Epithelial cell of esophagus (primary cell): ENCODE measurements at places on chromosomes 12 and 14.
A peak's percentile ranks its signal among the peaks of the same experiment; 100 is the strongest.

GRCh38 chr12:54292931-54293241, 7.9 kb downstream of the NFE2 start:
- DNase-seq, result no peak

DNA sequence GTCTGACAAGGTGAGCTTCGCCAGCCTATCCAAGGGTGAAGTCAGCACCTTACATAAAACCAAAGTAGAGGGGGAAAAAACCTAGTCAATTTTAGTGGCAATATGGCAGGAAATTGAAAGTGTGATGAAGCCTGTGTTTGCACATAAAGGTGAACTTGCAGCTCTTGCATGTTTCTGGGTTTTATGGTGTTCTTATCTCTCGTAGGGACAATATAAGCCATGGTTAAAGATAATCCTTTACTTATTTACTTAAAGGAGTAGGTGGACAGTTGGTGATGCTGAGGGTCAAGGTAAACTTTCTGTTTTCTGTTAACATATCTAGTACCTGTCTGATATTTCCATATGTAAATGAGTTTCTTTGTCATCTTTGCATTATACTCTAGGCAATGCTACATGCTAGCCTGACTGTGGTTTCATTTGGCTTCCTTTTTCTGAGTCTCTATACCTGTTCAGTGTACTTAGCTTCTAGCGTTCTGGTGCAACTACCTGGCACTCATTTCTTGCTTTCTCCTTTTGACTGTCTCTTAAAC, 32.8 kb downstream of the CCDC91 start:
- DNase-seq, result no peak

DNA sequence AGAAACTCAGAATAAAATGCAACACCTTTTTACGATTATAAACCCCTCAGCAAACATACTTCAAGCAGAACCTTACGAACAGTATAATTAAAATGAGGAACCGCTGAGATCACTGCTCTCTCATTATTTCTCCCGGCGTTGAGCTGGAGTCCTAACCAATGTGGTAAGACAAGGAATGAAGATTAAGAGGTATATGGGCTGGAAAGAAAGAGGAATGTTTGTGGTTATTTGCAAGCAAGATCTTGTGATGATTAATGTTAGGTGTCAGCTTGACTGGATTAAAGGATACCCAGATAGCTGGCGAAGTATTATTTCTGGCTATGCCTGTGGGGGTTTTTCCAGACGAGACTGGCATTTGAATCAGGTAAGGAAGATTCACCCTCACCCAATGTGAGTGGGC, 10.3 kb upstream of the ZNF84 start:
- DNase-seq, result peak; percentile 19

- peak; percentile 44 for DNase-seq
Observed at GRCh38 chr12:43337571-43338444, 214.2 kb downstream of the ADAMTS20 start.

DNA sequence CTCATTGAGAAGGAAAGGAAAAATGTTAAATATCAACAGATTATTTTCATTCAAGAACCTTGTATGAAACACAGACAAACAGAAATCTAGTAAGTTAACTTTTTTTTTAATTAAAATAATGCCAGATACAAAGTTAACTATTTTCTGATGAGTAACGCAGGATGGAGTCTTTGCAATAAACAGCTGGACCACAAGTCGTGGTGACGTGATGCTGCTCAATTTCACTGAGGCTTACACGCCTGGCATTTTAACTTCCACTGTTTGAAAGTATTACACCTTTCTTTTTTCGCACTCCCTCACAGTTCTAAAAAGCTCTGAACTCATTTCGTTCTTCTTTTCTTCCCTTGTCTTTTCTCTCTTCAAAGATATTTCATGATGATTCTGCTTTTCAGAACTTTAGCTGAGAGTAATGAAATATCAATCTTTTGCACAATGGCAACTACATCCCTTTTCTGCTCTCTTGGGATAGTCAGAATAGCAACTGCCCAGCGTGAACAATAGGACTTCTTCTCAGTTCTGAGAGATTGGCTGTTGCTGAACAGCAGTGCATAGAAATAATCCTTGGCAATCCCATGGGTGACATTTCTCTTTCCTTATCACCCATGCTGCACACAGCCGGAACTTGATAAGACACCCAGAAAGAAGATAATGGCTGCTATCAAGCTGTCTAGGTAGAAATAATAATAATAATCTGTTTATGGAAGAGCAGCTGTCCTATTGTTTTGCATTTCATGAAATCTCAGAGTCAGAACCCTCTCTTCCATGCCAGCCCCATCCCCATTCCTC, 160.5 kb downstream of the BTG1 start:
- DNase-seq, result no peak

DNA sequence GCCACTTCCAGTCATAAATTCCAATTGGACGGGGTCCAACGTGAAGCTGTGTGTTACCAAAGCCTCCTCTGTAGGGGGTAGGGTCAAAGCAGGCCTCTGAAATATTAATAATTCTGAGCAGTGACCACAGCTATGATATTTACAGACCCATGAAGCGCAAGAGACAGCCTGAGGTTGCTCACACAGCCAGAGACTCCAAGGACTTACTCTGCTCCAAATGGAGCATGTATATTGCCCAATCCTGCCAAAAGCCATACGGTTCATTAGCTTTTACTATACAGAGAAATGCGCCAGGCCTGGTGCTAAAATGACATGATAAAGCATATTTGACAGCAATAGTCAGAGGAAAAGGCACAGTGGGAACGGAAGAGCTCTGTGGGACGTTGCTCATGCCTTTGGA, 151.3 kb downstream of the PAH start:
- DNase-seq, result no peak

- DNase-seq, result no peak
Observed at GRCh38 chr14:60514378-60514740, 5.4 kb downstream of the SIX6 start.

GRCh38 chr14:104224506-104225277, 86.3 kb downstream of the KIF26A start:
- DNase-seq, result no peak

DNA sequence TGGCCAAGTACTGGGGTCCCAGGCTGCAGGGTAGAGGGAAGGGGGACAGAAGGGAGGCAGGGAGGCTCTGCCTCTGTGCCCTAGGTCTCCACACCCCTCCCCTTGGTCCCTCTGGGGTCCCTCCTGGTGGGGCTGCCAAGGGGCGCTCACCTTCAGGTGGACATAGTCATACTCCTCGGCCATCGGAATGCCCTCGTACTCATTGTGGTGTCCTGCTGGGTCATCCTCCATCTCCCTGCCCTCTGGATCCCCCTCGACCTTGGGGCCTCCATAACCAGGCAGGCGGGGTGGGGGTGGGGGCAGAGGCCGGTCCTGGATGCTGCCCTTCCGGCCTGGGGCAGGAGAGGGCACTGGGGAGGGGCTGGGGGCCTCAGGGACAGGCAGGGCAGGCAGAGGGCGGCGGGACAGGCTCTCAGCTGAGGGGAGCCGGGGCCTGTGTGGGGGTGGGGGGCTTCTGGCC, 5.8 kb downstream of the EFS start:
- DNase-seq, result no peak
